Fibroblast of upper back skin (primary cell): ENCODE measurements at places on chromosomes 16 and 17.

DNA sequence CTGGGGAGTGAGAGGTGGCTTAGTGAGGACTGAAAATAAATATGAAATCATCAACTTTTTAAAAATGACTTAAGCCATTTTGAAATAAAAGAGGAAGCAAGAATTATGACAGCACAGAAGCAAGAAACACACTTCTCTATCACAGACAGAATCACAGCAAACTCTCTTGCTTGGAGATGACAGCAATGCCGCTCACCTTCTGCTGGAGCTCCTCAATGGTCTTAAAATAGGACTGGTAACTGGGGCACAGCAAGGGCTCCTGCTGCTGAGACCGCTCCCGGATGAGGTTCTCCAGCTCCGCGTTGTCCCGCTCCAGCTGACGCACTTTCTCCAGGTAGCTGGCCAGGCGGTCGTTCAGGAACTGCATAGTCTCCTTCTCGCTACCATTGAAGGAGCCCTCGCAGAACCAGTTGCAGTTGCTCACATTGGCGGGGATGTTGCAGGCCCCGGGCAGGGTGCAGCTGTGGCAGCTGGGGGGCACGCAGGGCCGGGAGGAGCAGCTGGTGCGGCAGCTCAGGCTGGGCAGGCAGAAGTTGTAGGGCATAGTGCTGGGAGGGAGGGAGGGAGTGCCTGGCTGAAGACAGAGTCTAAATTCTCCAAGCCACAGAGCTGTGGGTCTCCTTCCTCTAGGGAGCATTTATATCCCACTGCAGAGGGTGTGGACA is at the start of gene KRT31:
TSS of gene KRT31 (minus strand) at position 613 of the 665 bp plus-strand sequence. CDS start at position 544, 69 bp downstream.
- DNase-seq, result no peak

DNA sequence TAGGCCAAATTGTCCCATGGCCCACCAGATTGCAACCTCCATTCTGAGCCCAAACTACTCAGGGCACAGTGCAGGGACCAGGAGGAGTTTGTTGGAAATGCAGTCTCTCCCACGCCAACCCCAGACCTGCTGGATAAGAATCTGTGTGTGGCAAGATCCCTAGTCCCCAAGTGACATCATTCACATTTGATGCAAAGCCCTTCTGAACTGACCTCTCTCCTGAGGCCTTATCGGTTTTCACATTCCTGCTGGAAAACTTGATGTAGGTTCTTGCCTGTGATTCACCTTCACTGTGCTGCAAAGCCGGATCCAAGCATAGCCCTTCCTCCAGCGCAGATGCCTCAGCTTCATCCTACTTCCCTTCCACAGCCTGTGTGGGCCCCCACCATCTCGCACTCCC is 6.6 kb upstream of the SHCBP1 start:
- peak; percentile 27 for DNase-seq

DNA sequence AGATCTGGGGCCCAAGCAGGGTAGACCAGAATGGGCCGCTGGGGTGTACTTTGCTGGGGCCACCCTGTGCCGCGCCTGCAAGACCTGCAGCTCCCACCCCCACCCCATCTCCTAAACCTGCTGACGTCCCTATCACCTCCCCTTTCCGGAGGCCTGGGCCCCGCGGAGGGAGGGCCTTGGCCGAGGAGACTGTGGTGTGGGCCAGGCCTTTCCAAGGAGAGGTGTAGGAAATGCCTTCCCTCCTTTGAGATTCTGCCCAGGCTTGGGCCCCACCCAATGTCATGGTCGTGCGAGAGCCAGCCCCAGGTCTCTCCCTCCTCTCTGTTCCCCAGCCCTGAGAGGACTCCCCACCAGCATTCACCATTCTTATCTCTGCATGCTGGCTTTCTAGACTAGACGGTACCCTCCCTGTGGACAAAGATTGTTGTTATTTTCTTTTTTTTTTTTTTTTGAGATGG is 3.9 kb upstream of the WFIKKN2 start:
- DNase-seq, result peak; percentile 25

GRCh38 chr17:31386542-31387075 is 4.9 kb upstream of the RAB11FIP4 start:
- DNase-seq, result no peak

- DNase-seq, result peak; percentile 83
These were observed 14.7 kb upstream of the PLLP start for GRCh38 chr16:57299009-57299718.

DNA sequence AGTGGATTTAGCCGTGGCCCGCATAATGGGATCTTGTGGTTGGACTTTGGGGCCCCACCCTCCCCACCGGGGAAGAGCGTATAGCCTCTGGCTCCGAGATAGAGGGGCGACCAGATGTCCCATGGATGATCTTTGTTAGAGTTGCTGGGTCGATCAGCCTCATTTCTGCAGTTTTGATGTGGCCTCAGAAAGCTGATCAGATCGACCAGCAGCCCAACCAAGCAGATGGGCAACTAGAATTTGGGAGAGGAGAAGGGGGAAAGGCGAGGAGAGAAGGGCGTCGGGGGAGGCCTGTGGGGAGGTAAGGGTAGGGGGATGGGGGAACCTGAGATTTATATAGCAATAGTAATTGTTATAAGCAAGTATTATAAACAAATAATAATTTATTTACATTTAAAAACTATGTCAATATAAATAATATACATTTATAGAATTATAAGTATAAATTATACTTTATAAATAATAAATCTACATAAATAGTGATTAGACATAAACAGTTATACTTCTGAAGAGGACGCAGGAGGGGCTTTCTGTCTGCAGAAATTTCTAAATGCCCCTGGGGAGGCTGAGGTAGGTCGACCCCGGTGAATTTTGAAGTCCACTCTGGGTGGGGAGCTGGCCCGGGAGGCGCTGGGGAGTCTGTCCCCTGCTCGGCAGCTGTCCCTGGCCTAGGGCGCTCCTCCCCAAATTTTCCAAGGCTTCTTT is 136.3 kb downstream of the KCNJ12 start:
- DNase-seq, result no peak

DNA sequence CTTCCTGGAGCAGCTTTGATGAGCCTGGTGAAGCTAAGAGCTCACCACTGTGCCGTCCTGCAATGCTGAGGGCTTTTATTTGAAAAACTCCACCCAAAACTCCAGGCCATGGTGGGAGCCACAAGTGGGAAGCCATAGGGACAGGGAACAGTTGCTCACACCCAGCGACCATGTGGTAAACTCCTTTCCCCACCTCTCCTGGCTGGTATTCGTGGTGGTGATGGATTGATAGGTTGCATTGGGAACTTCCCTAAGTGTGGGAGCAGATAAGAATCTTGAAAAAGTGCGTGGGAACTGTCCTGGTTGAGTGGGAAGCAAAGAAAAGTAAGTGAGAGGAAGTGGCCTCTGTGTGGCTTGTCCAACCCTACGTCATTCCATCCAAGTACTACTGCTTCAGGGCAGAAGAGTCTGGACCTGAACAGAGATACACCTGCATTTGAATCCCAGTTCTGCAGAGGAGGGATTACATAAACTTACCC is at the start of gene CCL1:
TSS of gene CCL1 (minus strand) at position 51 of the 479 bp plus-strand sequence. CDS start 72 bp downstream, outside the sequence.
- no peak for DNase-seq

- DNase-seq, result no peak
These were observed 6.3 kb downstream of the CRHR1 start for GRCh38 chr17:45790296-45790922.

DNA sequence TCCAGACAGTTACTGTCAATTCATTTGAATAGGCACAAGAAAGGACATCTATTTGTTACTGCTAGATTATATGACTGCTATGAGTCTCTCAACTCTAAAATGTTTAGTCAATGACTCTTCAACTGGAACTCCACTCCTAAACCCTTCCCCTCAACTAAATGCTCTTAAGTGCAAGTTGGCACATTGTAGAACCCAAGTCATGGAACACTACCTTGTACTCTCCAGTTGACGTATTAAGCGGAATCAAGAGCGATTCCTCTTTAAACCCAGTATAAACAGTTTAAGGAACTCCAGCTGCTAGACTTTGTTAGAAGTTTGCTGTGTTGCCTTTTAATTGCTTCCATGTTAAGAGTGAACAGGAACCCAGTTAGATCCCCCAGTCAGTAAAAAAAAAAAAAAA is 44.6 kb downstream of the STH start:
- no peak for DNase-seq

- no peak for DNase-seq
These were observed 44.7 kb downstream of the CNOT1 start for GRCh38 chr16:58584831-58585505.

- DNase-seq, result no peak
These were observed 5.6 kb upstream of the ST3GAL2 start for GRCh38 chr16:70444249-70445063.

DNA sequence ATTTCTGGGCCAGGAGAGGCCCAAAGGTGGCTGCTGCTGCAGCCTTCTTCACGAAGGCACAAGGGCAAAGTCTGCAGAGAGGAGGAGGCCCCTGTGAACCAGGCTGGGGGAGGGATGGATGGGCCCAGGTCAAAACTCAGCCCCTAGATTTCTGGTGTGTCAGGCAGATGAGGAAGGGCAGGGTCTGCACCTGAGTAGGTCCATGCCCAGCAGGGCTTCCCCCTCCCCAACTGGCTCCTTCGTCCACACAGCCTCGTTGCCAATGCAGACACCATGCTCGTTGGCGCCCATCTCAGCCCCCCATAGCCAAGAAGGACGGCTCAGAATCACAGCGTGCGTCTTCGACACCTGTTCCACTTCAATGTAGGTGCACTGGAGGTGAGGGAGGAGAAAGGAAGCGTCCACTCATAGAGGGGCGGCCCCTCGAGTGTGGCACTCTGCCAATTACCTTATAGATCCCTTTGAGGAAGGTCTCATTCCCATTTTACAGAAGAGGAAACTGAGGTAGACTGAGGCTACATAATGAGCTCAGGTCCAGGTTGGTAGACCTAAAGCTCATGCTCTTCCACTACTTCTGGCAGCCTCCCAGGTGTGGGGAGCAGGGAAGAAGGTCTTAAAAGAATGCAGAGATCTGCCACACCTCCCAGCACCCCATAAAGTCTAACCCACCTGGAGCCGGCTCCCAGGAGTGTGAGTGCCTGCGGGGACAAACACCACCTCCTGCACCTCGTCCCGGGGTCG is 902 bp downstream of the SCRN2 start:
- DNase-seq, result no peak
